ENCODE measurements at places on chromosomes 7 and 10.

GRCh38 chr10:126425489-126426065 is 37.3 kb upstream of the ADAM12 start:
- no peak for DNase-seq

DNA sequence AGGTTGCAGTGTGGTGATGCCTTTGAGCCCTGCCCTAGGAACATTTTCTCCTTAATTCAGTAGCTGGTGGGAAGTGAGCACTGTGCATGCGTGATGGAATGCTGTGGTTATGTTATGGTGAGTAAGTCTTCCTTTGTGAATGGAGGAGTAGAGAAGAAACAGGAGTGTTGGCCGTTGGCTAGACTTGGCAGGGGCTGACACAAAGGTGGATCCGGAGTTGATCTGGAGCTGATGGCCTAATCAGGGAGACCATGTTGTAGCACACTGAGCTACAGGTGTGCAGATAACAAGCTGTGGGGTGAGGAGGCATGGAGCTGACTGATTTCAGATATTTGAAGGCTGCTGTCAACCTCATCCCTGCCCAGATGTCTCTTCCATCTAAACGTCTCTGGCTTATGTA is 122.3 kb downstream of the CNNM2 start:
- no peak for DNase-seq

- no peak for DNase-seq
Observed at GRCh38 chr10:132764108-132764507, 21.8 kb downstream of the NKX6-2 start.

DNA sequence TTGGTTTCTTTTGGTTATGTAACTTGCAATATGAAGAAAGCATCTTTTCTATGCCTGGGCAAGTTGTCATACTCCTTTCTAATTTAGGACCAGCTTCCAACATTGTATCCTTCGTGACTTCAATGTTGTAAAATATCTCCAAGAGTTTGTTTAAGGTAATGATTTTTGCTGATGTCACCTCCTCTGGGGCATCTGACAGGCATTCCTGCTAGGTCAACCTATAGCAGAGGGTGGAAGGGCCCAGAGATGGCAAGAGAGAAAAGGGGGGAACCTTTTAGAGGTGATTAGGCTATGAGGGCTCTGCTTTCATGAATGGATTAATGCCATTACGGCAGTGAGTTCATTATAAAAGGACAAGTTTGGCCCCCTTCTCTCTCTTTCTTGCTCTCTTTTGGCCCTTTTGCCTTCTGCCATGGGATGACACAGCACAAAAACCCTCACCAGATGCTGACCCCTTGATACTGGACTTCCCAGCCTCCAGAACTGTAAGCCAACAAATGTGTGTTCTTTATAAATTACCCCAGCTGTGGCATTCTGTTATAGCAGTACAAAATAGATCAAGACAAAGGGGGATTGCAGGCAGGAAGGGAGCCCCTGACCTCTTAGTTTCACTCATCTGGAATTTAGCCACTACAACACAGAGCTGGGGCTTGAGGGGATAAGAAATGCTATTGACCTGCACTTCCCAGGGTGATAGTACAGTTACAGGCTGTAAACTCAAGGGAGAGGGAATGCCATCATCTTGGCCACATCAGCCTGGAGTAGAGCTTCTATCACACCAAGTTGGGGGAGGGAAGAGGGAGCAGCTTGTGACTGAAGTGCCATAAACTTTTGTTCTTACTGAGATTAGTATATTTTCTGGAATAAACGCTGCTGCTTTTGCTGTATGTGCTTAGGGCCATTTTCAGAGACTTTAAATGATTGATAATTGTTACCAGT is 195.9 kb downstream of the CFTR start:
- DNase-seq = no peak

DNA sequence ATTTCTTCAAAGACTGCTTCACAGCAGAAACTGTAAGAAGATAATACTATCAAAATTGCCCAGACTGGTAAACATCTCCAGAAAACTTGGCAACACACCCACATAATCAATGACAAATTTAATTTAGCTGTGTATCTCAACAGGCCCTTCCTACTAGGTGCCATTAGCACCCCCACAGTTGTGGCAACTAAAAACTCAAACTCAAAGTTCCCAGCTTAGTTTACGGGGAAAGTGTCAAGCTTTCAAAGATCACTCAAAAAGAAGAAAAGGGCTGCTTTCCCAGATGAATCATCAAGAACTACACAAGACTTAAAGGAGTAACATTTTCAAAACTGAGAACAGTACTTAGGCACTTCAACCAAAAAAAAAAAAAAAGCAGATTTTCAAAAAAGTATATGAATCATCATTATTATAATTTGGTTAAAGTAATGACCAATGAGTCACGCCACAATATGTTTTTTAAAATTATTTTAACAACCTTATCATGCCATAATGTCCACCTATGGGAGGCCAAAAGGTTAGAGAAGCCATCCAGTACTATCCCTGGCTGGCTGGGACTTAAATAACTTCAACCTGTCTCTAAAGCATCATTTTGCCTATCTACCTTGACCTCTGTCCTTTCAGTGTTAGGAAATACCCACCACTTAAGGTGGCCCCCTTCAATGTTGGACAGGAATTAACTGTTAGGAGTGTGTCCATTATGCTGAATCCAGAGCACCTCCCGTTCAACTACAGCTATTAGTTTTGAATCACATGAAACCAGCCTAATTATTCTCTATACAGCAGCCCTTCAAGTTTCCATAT is 90.8 kb downstream of the ZFAND4 start:
- no peak for DNase-seq

DNA sequence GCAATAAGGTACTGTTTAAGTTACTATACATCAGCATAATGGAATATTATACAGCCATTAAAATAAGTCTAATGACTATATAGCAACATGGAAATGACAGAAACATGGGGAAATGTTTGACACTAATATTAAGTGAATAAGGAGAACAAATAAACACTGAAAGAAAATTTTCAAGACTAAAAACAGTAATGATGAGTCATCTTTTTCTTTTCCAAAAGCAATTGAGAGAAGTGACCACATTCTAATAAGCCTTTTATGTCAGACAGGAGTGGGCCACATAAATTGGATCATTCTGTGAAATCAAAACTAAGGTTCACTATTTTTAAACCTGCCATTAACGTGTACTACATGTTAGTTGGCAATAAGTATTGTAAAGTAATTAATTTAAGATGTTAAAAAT is 187.5 kb downstream of the AHR start:
- no peak for DNase-seq

GRCh38 chr7:129257168-129257567 is 32.3 kb downstream of the AHCYL2 start:
- DNase-seq = no peak

- DNase-seq = no peak
Observed at GRCh38 chr7:105978035-105978434, 15.0 kb downstream of the CDHR3 start.

- DNase-seq = no peak
Observed at GRCh38 chr10:297567-297966, 162.3 kb downstream of the ZMYND11 start.

- DNase-seq = peak; percentile 88
Observed at GRCh38 chr7:70647801-70648498, 484.0 kb upstream of the GALNT17 start.

DNA sequence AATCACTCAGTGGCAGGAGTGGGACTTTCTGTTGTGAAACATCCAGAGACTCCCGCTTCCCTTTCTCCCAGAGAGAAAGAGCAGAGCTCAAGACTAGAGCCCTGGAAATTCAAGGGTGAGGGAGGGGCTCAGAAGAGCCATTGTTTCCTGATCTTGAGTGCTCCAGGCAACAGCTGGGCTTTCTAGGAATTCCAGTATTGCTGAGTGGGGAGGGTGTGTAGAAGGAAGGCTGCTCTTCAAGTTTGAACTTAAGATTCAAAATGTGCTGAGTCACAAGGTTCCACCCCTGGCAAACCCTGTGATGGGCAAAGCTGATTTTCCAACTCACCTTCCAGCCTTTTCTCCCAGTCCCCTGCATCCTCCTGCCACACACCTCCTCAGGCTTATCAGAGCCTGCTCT is 42.3 kb upstream of the MSRB2 start:
- DNase-seq = no peak

- no peak for DNase-seq
Observed at GRCh38 chr7:22723181-22723601, 3.8 kb upstream of the IL6 start.

- DNase-seq = no peak
Observed at GRCh38 chr10:12382157-12382548, 32.8 kb downstream of the CAMK1D start.

GRCh38 chr10:49662169-49662830 is 17.2 kb upstream of the C10orf53 start:
- DNase-seq = no peak

GRCh38 chr7:150399421-150400007 is 20.4 kb downstream of the ZNF775 start:
- no peak for DNase-seq

DNA sequence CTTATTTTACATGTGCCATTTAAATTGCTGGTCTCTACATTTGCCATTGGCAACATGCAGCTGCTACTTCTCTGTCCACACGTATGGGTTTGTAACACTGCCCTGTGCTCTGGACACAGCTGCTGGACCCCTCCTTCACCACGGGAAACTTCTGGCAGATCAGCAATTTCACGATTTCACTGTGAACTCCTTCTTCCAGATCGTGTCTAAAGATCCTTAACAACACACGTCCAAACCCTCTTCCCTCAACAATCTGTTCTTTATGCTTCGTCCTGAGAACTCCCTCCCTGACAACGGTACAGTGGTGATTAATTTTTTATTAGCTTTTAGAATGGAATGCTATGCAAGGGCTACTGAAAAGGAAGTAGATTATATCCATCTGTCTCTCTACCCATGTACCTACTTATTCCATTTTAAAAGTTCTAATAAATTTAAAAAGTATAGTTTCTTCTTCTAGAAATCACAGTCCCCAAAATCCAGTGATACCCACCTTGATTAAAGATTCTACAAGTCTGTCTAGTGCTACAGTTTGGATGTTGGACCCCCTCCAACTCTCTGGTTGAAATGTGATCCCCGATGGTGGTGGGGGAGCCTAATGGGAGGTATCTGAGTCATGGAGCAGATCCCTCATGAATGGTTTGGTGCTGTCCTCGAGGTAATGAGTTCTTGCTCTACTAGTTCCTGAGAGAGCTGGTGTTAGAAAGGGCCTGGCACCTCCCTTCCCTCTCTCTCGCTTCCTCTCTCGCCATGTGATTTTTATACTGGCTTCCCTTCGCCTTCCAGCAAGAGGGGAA is 81.0 kb downstream of the KIAA1549 start:
- DNase-seq = no peak

- DNase-seq = no peak
Observed at GRCh38 chr10:14200698-14201544, 129.8 kb downstream of the FRMD4A start.

All from NK-92 treated with Interleukin-12 subunit alpha and Interleukin-12 subunit beta, amount 100 ng/mL, for 24 hours (cell line).